ENCODE measurements at places on chromosomes 6 and 20. TPM values are rescaled to one million over a fixed set of nuclear protein-coding genes. Genes with fewer than 3 reads are reported as not detected.

The TMEM14C gene
- 106 TPM for polyA plus RNA-seq

The ARMH2 gene
- polyA plus RNA-seq, result 0.73 TPM

The BPIFA1 gene
- not detected for polyA plus RNA-seq

The MTRF1L gene
- polyA plus RNA-seq, result 14.0 TPM

The KCNB1 gene
- 3.6 TPM for polyA plus RNA-seq

The ADGRF1 gene
- not detected for polyA plus RNA-seq

The C20orf144 gene
- polyA plus RNA-seq, result not detected

The FRMD1 gene
- not detected for polyA plus RNA-seq

The TP53TG5 gene
- not detected for polyA plus RNA-seq

The ZSCAN23 gene
- polyA plus RNA-seq, result 14.7 TPM

The RIPPLY2 gene
- polyA plus RNA-seq, result 5.0 TPM

The DEFB132 gene
- not detected for polyA plus RNA-seq

The LST1 gene
- polyA plus RNA-seq, result not detected

The HDGFL1 gene
- not detected for polyA plus RNA-seq

The ZC3H12D gene
- polyA plus RNA-seq, result 1.0 TPM
